ENCODE measurements at places on chromosomes 12 and 14.

GRCh38 chr14:101191101-101191720 lies 287.7 kb upstream of the RTL1 start:
- no peak for DNase-seq

- no peak for DNase-seq
Observed at GRCh38 chr12:87332987-87333726, 696.0 kb downstream of the C12orf50 start.

DNA sequence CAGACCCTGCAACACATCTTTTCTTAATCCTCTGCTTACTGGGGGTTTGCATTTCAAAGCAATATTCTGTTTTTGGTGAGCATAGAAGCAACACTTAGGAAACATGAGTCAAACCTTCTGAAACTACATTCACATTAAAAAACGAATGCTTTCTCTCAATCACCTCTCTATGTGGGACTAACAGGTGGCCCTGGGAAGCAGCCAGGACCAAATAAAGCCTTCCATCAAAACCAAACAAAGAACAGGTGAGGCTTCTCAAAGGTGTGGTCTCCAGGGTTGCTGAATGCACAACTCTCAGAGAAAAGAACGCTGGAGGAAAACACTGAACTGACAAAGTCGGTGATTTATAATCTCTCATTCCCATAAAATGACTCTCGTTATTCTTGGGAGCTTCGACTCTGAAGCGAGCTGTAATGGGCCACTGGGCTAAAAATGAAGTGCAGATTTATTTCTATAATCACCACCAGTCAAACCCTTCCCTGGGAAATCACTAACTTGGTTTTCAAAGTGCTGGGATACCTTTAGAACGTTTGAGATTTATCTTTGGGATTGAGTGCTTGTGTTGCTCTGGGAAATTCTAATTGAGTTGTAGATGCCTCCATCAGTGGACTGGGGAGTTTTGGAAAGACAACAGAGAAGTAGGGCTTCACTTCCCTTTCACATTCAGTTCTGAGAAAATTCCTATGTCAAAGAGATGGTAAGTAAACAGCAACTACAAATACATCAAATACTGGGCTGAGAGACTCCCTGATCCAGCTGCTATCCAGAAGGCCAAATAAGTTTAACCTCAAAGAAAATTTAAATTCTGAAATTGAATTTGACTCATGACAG lies 262.0 kb upstream of the TMPO start:
- DNase-seq, result no peak

DNA sequence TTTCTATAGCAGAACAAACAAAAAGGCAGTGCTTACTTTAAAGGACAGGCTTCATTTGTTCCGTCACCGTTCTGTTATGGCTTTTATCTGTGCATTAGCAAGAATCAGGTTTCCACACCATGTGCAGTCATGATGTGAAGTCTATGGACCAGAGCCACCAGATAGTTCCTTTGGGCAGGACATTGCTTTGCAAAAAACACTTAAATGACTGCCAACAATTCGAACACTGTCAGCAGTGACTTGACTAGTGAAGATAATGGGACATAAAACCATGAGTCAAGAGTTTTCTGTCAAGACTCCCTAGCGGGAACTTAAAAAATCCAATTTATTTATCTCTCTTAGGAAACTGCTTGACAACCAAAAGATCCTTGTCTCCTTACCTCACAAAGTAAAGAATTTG lies 80.3 kb downstream of the NKX2-1 start:
- no peak for DNase-seq

DNA sequence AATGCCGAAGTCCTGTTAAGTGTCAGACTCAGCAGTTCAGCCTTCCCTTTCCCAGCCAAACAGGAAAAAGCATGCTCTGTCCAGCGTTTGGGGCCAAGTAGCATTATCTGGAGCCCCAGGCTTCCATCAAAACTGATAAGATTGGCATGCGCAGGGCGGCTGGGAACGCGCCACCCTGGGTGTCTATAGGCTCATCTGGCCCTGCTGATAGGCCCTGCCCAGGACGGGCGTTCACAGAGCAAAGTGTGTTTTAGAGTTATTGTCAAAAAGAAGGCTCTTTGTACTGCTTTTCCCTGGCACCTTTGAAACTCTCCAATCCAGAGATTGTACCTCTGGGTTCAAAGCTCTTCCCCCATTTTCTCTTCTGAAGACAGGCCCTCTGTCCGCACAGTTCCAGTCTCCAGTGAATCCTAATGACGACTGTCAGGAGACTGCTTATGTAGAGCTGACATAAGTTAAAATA lies at the start of gene ART4:
TSS of gene ART4 (minus strand) at position 102 of the 463 bp plus-strand sequence. CDS start 413 bp downstream, outside the sequence.
- DNase-seq, result no peak

DNA sequence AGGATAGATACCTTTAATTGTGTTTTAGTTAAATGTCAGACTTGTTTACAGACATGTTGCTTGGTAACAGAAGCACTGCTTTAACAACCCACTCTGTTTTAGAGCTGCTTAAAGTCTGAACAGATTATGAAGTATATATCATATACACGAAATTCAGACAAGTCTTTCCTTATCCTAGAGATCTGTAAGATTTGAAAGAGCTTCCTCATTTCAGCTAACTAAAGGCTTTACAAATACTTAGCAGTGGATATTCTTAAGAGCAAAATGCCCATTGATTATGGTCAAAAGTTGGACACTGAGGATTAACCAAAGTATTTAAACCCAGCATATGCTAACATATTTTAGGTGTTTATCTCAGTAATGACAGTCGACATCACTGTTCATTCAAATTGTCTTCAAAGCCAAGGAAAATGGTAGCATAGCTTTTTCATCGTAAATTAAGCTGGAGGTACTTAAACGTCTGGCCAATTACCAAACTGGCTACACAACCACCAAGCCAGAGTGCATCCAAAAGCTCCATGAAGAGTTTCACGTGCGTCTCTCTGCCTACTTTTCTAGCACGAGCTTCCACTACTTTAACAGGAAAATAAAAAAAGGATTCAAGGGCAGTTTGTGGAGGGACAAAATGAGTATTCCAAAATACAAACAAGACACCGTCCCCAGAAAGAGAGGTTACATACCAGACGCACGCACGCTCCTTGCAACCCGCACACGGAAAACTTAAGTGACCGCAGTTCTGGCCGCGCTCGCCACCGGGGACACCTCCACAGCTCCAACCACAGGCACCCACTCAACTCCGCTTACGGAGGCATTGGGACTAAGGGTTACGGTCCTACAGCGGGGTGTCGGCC lies 565 bp downstream of the CEP83 start:
- DNase-seq, result no peak

DNA sequence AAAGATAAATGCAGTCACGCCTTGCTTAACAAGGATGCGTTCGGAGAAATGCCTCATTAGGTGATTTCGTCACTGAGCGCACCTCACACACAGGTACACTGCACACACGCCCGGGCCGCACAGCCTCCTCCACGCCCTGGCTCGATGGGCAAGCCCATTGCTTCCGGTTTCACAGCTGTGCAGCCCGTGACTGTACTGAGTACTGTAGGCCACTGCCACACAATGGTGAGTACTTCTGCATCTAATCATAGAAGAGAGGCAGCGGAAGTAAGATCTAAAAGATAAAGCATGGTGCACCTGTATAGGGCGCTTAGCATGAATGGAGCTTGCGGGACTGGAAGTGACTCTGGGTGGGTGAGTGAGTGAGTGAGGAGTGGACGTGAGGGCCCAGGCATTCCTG lies 4.3 kb downstream of the RIMBP2 start:
- no peak for DNase-seq

DNA sequence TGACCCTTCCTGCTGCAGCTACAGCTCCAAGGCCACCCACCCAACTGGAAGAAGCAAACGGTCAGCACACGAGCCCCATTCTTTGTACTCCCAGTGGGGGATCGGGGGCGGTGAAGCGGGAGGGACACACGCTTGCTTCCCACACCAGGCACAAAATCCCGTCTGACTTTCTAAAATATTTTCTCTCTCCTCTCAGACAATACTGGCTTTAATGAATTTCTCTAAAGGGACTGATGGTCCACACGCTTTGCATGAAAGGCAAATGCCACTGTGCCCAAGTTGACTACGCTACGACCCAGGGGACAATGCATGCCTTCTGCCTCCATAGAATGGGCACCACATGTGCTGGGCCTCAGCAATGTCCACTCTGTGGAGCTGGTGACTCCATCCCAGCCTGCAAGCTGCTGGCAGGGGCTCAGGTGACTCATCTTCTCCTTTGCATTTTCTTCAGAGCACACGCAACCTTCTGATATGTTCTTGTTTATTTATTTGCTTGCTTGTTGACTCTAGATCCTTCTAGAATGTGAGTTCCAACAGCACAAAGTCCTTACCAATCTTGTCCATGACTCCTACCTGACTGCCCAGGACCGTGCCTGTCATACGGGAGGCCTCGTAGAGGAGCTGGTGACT lies 15.6 kb downstream of the SYNE3 start:
- no peak for DNase-seq

GRCh38 chr12:9669019-9669326 lies 540 bp upstream of the CLEC2D start:
- DNase-seq, result no peak

DNA sequence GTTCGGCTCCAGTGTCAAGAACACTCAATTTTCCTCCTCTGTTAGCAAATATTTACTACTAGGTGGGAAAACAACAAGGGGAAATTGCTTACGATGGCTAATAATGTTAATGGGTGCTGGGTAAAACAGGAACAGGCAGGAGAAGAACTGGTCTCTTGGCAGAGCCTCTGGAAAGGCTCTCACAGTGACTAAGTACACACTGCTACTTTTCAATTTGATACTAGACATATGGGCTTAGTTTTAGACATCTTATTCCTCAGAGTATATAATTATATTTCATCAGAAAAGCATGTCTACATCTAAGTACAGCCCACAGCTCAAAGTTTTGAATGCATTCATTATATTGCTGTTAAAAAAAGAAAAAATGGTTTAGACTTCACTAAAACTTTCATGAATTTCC lies 65.4 kb upstream of the SAV1 start:
- DNase-seq, result no peak

DNA sequence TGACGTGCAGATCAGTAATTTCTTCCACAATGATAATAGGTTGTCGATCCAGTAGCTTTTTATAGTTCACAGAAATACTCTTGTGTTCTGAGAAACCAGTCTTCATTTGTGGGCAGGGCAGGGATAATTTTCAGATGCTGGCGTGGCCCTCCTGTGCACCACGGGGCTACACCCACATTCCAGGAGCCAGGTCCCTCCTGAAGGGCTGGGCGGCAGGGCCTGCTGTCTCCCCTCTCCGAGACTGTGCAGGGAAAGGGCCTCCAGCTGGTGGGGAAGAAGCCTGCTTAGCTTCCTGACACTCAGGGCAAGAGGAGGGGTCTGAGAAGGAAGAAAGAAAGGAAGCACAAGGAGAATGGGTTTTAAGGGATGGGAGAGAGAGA lies 94.9 kb downstream of the ADGRD1 start:
- no peak for DNase-seq

DNA sequence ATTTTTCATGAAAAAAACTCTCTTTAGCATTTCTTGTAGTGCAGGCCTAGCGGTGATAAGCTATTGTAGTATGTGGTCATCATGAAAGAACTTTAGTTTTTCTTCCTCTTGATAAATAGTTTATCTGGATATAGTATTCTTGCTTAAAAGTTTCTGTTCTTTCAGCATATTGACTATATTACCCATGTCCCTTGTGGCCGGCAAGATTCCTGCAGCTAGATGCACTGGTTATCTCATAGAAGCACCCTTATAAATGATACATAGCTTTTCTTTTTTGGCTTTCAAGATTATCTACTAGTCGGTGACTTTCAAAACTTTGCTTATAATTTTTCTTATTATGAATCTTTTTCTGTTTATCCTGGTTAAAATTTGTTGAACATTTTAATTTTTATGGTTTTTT lies 234.8 kb downstream of the ALG10 start:
- DNase-seq, result no peak

DNA sequence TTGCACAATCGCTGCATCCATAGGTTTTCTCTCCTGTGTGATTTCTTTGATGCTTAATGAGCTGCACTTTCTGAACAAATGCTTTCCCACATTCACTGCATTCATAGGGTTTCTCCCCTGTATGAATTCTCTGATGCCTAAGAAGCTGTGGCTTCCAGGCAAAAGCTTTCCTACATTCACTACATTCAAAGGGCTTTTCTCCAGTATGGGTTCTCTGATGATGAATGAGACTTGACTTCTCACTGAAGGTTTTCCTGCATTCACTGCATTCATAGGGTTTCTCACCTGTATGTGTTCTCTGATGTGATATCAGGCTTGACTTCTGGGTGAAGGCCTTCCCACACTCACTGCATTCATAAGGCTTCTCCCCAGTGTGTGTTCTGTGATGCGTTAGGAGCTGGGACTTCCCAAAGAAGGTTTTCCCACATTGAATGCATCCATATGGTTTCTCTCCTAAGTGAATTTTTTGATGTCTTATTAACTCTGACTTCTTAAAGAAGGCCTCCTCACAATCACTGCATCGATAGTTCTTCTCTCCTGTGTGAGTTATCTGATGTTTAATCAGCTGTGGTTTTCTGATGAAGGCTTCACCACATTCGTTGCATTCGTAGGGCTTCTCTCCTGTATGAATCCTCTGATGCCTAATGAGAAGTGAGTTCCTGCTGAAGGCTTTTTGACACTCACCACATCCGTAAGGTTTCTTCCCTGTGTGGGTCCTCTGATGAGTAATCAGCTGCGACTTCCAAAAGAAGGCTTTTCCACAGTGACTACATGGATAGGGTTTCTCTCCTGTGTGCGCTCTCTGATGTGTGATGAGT lies 30.3 kb downstream of the ZNF605 start:
- no peak for DNase-seq

- DNase-seq, result no peak
Observed at GRCh38 chr14:38143659-38144505, 63.8 kb upstream of the SSTR1 start.

GRCh38 chr14:69887740-69888657 lies 8.8 kb downstream of the SMOC1 start:
- DNase-seq, result no peak

DNA sequence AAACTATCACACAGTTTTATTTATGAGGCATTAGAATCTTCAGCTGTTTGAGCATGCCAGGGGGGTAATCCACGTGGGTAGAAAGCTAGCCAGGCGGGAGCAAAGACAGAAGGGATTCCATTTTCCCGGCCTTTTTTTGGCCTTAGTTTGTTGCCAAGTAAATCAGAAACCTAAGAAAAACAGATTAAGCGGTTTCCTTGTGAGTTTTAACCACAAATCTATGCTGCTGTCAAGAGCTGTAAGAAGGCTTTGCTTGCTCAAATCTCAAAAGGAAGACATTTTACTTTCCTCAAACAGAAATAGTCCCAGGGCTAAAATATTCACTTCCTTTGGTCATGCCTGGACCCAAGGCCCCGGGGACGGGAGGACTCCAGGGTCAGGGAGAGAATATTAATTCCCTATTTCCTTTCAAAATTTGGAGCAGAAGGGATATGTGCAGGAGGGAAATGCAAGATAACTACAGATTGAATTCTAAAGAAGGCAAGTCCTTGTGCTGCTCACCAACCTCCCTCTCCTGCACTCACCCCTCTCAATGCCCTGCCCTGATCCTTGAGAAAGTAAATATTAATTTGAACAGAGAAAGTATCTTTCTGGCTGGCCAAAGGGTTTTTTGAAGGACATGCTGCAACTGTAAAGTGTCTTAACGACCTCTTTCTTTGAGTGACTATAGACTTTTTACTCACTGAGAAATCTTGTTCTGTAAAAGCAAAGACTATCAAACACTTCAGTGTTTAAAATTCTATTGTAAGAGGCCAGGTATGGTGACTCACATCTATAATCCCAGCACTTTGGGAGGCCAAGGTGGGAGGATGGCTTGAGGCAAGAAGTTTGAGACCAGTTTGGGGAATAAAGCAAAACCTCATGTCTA lies 75.7 kb downstream of the HSD17B6 start:
- no peak for DNase-seq

GRCh38 chr12:106082216-106083175 lies 56.3 kb downstream of the NUAK1 start:
- no peak for DNase-seq
